ENCODE measurements at places on chromosomes 3 and 15. TPM values are rescaled to one million over a fixed set of nuclear protein-coding genes. Genes with fewer than 3 reads are reported as not detected.
A peak's percentile ranks its signal among the peaks of the same experiment; 100 is the strongest.

GRCh38 chr3:154776549-154777225 is 303.4 kb upstream of the MME start:
- DNase-seq, result no peak

- DNase-seq, result no peak
Measured at GRCh38 chr3:14411166-14411526, 8.7 kb downstream of the SLC6A6 start.

DNA sequence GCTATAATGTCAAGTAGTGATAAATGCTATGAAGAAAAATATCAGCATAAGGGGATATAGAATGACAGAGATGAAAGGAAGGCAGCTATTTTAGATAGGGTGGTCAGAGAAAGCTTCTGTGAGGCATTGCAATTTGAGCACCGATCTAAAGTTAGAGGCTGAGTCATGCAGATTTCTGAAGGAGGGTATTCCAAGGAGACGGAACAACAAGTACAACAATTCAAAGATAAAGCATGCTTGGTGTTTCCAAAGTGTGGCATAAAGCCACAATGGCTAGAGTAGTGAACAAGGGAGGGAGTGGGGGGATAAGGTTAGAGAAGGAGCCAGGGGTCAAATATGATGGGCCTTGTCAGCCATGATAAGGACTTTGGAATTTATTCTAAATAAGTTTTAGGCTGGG is 71.9 kb downstream of the PFN2 start:
- no peak for DNase-seq

The SPINK8 gene
- total RNA-seq, result not detected

- DNase-seq, result no peak
Measured at GRCh38 chr3:47152578-47152977, 11.3 kb downstream of the SETD2 start.

- DNase-seq, result peak; percentile 15
Measured at GRCh38 chr15:31499953-31500765, 173.5 kb downstream of the KLF13 start.

The CLDN11 gene
- total RNA-seq, result not detected

DNA sequence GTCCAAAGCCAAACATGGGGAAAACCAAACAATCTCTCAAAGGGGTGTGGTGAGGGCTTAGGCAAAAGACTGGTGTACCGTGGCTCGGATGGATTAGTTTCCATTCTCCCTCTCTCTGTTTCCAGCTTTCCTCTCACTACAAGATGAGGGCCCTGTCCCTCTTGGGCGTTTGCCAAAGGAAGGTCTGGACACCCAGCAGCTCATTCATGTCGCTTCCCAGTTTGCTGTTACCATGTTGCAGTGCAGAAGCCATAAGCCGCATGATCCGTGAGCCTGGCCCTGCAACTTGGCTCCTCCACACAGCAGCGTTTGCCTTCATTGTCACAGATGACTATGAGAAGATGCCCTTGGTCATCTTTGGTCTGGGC is 92.2 kb downstream of the APBA2 start:
- DNase-seq, result no peak

The SERINC4 gene
- total RNA-seq, result 0.21 TPM

The MNS1 gene
- 0.23 TPM for total RNA-seq

- no peak for DNase-seq
Measured at GRCh38 chr3:135057996-135058395, 262.9 kb downstream of the EPHB1 start.

The FBXL22 gene
- total RNA-seq, result 1.4 TPM

DNA sequence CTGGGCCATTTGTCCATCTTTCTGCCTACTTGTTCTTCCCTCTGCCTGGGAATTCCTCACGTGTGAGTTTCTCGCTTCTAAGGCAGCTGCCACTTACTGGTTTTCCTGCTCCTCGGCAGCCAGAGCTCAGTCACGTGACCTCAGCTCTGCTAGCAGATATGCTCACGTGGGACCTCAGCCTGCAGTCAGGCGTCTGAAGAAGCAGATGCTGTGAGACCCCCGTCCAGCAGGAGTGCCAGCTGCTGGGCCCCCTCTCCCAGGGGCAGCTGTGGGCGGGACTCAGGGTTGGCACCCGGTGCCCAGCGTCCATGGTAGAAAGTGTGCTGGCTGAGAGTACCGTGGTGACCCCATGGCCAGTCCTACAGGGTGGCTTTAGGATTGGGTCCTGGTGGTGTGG is 161.3 kb upstream of the TLE3 start:
- DNase-seq, result peak; percentile 67

- no peak for DNase-seq
Measured at GRCh38 chr15:39823634-39824033, 41.0 kb upstream of the FSIP1 start.

The IRAK2 gene
- 1.4 TPM for total RNA-seq

The CFAP20DC gene
- total RNA-seq, result 1.6 TPM

The RAB6B gene
- 0.68 TPM for total RNA-seq

DNA sequence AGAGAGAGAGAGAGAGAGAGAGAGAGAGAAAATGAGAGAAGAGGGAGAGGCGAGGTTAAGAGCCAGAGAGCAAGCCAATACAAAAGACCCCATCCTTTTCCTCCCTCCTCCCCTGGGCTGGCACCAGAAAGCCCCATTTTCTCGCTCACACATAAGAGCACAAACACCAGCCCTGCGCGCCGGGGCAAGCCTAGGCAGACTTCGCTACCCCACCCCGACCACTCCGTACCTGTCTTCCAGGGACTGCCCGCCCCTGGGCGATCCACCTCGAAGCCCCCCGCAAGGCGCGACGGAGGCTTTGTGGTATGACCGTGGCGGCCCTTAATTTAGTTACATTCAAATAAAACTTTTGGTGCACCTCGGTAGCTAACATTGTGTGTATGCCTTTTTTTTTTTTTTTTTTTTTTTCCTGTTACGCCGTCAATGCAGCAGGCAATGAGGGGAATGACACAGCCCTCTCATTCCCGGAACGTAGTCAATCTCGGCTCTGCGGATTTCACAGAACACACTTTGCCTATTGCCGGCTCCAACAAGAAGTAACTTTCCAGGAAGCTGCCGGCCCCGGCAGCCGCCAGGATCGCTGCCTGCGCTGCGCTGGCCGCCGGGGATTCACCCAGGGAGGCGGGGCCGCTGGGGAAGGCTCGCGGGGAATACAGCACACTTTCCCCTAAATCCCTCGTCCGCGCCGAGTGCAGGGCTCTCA is 7.7 kb downstream of the BCL6 start:
- DNase-seq, result peak; percentile 54

DNA sequence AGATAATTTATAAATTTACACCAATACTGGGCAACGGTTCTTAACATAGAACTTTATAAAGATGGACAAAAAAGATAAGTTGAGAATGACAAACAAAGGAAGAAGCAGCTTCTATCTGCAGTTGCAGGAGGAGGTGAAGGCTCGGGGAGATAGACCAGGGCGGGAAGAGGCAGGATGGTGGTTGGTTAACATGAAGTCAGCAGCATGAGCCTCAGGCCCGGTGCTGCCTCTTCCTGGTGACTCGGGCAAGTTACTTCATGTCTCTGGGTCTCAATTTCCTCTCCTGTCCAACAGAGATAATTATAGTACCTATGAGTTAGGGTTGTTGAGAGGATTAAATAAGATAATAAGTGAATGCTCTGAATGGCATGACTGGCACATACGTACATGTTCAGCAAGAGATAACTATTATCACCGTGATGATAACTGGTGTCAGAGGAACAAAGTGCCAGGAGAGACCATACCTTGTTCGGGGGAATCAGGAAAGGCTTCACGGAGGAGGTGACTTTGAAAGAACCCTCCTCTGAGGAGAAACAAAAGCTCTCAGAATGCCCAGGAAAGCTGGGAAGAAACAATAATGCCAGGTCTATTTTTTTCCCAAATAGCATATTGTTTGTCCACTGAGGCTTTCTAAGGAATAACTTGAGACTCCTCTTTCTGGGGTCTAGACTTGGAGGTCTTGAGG is 4.4 kb downstream of the PAK6 start:
- DNase-seq, result no peak

- no peak for DNase-seq
Measured at GRCh38 chr3:335240-335639, 138.7 kb downstream of the CHL1 start.

The SLC9C1 gene
- not detected for total RNA-seq

- no peak for DNase-seq
Measured at GRCh38 chr3:49358884-49359225, 702 bp upstream of the GPX1 start.

DNA sequence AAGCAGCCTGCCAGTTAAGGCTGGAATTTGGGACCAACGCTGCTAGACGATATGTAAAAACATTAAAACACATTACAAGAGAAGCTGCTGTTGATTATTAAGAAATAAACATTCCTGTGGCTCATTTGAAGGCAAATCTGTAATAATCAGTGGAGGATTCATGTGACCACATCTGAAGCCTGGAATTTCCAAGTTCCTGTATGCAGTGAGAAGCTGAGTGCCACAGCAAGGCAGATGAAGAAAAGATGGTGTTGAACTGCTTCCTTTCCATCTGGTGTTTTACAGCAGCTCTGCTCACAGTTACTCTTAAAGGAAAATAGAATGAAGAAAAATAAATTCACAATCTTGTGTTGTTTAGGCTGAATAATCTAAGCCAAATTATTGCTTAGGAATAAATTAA is 139.3 kb upstream of the ROBO2 start:
- DNase-seq, result no peak

DNA sequence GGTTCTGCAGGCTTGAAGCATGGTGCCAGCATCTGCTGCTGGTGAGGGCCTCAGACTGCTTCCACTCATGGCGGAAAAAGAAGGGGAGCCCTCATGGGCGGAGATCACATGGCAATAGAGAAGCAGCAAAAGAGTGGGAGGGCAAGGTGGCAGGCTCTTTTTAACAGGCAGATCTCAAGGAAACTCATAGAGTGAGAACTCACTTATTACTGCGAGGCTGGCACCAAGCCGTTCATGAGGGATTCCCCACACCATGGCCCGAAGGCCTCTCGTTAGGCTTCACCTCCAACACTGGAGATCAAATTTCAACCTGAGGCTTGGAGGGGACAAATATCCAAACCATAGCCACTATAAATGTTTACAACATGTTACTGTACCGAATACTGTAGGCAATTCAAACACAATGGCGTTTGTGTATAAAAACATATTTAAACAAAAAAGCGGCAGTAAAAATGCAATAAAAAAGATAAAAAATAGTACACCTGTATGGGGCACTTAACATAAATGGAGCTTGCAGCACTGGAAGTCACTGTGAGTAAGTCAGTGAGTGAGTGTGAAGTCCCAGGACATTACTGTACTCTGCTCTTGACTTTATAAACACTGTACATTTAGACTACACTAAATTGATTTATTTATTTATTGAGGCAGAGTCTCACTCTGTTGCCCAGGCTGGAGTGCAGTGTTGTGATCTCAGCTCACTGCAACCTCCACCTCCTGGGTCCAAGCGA is 18.8 kb upstream of the MOBP start:
- no peak for DNase-seq

- no peak for DNase-seq
Measured at GRCh38 chr3:53288214-53288613, 32.4 kb upstream of the TKT start.

- DNase-seq, result no peak
Measured at GRCh38 chr3:146464783-146465182, 4.6 kb downstream of the PLSCR2 start.

DNA sequence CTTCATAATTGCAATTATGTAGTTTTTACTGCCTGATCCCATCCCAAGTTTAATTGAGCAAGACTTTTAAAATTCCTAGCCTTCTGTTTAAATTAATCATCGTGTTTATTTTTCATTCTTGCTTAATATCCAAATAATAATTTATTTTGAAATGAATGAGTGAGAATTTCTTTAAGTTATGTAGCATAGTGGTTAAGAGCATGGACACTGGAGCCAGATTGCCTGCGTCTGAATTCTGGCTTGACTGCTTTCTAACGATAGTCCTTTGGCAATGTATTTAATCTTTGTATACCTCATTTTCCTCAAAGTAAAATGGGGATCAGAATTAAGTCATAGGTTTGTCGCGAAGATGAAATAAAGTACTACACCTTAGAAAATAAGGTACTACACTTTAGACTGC is 71.4 kb downstream of the LRRC49 start:
- DNase-seq, result no peak

GRCh38 chr3:126873416-126873815 is 109.5 kb upstream of the PLXNA1 start:
- no peak for DNase-seq

DNA sequence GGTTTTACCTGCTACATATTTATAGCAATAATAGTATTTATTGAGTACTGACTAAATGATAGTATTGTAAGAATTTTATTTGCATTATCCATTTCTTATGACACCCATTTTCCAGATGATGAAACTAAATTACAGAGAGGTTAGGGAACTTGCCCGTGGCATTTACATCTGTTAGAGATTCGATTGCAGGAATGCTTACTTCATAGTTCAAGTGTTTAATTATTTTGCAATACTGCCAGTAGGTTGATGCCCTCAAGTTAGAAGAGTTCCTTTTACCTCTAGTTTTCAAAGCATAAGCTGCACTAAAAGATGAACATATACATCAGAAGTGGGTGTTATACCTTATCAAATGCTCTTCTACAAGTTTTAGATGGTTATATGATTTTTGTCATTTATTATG is 362.8 kb upstream of the RGMA start:
- no peak for DNase-seq

The AP3S2 gene
- total RNA-seq, result 25.5 TPM

DNA sequence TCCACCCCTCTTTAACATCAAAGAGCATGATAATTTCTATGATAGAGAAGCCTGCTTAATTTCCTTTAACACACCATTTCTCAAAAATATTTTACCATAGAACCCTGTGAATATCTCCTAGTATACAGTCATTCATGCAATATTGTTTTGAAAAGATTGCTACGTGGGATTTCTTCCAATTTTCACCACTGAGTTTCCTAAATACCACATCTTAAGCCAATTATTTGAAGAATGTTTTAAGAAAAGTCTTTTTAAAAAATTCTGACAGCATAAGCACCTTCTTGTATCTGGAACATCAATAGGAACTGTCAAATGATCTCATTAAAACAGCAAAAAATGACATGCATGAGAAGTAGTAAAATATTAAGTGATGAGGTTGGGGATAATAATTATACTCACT is 1126.7 kb downstream of the TUSC7 start:
- no peak for DNase-seq

The CD276 gene
- not detected for total RNA-seq

- no peak for DNase-seq
Measured at GRCh38 chr3:108345492-108346205, 49.3 kb downstream of the HHLA2 start.

DNA sequence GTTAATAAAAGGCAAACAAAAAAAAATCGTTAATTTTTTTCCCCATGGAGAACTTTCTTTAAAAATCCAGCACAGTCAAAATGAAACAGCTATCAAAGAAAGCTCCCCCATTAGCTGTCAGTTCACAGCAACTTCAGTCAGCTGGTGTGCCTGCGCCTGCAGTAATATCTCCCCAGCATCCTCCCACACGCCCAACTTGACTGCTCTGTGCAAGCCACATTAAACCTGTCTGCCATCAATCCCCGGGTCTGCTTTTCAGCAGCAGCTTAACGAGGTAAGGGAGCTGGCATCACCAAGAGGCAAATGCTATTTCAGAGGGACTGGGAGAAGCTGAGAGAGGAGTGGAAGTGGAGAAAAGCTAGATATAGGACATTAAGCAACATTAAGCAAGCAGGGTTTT is 337.5 kb downstream of the GAP43 start:
- DNase-seq, result no peak

- no peak for DNase-seq
Measured at GRCh38 chr3:18113417-18113816, 311.7 kb downstream of the SATB1 start.

The GP9 gene
- not detected for total RNA-seq

The ACTC1 gene
- total RNA-seq, result not detected

The GATA2 gene
- total RNA-seq, result not detected

- DNase-seq, result no peak
Measured at GRCh38 chr3:138833899-138834595, 681 bp downstream of the PIK3CB start.

The PRR20G gene
- not detected for total RNA-seq

The RGMA gene
- not detected for total RNA-seq

All from activated CD8-positive, alpha-beta T cell treated with anti-CD3 and anti-CD28 coated beads, Interleukin-2, amount 10 ng/mL, durations not matched to agents 7 days and 5 days (primary cell).